Stimulated activated CD4-positive, alpha-beta T cell treated with anti-CD3 and anti-CD28 coated beads, Interleukin-1b, Interleukin-23, amount 100 ng/mL, for 1 hour (primary cell): ENCODE measurements at places on chromosomes 1 and 21.

- DNase-seq, result no peak
Measured at GRCh38 chr1:202270871-202271326, 70.8 kb downstream of the UBE2T start.

DNA sequence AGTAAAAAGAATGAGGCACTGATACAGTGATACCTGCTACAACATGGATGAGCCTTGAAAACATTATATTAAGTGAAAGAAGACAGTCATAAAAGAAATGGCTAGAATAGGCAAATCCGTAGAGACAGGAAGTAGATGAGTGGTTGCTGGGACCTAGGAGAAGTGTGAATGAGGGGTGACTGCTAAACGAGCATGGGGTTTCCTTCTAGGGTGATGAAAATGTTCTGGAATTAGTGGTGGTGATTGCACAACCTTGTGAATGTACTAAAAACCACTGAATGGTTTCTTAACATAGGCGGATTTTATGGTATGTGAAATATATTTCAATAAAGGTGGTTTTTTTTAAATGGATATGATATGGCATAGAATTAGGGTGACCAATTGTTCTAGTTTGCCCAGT lies 12.6 kb upstream of the SERINC2 start:
- DNase-seq, result no peak

GRCh38 chr1:240441669-240442068 lies 170.3 kb downstream of the GREM2 start:
- DNase-seq, result no peak

- DNase-seq, result no peak
Measured at GRCh38 chr1:105591681-105592080, 1464.8 kb upstream of the PRMT6 start.
